ENCODE measurements at places on chromosomes 3 and 15.
A peak's percentile ranks its signal among the peaks of the same experiment; 100 is the strongest.

GRCh38 chr3:126934991-126935390 is 47.9 kb upstream of the PLXNA1 start:
- no peak for DNase-seq

DNA sequence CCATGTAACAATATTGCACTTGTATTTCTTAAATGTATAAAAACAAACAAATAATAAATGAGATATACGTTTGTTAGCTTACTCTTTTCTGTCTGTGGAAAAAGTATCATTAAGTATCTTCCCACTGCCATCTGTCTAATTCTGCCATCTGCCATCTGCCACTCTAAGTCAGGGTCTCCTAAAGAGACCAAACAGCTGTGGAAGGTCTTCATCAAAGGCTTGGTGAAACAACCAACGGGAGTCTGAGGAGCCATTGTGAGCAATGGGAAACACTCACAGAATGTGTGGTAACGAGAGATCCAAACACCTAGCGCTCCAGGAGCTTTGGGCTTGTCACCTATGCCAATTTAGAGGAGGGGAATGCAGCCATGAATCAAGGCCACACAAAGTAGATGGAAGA is 28.7 kb upstream of the PFN2 start:
- no peak for DNase-seq

DNA sequence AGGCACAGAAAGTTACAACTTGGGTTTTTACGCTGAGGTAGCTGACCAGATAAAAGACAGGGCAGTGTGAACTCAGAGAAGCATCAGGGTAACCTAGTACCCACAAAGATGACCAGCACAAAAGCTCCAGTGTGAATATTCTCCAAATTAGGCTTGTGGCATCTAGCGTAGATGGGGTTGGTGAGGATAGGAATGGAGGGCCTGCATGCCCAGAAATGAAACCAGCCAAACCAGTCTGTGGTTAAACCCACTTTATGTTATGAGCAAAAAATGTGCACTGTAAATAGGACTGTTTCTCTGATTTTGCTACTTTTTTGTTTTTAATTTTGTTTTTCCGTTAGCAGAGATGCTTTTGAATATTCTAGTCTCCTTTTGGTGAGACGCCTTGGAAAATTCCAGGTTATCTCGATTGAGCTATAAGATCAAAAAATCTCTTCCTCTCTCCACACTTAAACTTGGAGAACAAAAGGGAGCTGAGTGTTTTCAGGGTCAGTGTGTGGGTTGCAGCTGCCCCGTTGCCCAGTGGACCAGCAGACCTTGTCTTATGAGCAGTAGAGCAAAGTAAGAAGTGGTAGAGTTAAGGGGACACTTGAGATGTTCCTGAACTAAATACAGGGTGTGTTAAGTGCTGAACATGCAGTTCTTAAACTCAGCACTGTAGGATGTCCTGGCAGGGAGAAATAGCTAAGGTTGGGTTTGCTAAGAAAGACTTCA is 132.9 kb downstream of the C3orf38 start:
- DNase-seq, result no peak

DNA sequence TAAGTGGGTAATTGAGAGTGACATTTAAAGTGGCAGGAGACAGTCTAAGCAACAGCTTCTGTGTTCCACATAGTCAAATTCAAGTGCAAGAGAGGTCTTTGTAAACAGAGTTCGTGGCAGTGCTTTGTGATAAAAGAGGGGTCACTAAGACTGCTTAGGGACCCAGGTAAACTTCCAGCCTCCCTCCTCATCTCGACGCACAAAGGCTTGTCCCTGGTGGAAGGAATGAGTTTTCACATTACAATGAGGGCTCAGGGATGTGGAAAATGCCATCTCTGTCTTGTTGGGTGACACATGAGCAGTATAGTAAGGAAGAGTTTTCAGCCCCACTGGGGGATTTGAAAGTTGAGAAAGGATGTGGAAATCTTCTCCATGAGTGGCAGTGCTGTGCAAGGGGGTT is 7.3 kb downstream of the GMNC start:
- DNase-seq, result no peak

DNA sequence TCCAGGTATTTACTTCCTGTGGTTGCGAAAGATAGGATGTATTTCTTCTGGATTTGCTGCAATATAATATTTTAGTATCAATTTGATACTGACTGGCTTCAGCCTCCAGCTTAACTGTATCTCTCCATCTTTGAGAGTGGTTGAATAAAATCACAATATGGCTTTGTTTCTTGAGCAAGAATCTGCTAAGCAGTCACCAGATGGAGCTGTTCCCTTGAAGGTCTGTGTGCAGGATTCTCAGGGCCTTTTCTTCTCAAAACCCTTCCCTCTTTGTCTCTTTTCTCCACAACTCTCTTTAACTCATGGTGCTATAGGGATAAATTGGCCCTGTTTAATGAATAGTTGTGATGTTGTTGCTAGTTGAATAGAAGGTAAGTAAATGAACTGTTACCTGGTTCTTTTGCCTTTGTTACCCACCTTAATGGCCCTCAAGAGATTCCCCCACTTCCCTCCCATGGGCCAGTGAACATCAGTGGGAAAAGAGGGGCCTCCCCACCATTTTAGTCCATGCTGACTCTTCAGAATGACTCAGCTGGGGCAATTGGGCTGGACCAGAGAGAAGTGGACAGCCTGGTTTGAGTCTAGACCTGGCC is 34.8 kb upstream of the RAB6B start:
- no peak for DNase-seq

DNA sequence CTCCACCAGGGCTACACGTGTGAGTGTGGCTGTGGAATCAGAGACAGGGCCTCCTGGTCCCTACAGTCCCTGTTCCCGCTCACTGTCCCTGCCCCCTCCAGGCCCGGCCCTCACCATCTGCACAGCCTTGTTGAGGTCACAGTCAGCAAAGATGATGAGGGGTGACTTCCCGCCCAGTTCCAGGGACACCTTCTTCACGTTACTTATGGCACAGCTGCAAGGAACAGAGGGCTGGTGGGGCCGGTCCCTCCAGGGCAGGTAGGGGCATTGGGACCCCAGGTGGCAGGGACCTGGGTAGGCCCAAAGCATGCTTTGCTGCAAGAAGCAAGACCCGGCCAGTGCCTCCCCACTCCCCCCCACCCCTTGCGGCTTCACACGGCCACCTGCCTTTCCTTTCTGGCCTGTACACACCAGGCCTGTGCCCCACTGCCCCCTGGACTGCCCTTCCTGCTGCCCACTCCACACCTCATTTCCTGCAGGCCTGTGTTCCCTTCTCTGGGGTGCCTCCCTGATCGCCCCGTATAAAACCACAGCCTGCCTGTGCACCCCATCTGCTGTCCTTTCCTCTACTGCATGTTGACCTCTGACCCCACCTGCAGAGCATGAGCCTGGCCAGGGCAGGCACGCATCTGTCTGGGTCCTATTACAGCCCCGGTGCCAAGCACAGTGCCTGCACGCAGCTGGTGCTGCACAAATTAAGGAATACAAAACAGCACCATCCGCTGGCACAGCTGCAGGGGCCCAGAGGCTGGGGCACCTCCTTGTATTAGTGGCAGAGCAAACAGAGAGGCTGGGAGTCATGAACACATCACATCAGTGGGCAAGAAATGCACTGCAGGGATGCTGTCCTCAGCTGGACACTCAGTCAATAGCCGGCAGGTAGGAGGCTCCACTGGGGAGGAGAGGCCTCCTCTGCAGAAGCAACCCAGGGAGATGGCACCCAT is 30.8 kb upstream of the SLC41A3 start:
- DNase-seq, result peak; percentile 49

DNA sequence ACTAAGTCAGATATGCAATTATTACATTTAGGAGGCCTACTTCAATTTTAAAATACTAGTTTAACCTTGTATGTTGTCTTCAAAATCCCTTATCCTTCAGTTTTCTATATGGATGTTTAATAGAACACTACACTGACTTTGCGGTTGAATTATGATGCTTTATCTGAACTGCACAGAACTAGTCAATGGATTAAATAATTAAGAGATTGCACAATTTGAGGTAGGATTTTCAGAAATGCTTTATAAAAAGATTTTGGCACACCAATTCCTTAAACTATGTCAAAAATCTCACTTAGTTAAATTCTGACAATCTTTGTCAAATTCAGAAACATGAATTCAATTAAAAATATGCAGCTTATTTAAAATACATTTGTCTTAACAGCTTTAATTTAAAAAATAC is 28.1 kb downstream of the ATOSA start:
- no peak for DNase-seq

DNA sequence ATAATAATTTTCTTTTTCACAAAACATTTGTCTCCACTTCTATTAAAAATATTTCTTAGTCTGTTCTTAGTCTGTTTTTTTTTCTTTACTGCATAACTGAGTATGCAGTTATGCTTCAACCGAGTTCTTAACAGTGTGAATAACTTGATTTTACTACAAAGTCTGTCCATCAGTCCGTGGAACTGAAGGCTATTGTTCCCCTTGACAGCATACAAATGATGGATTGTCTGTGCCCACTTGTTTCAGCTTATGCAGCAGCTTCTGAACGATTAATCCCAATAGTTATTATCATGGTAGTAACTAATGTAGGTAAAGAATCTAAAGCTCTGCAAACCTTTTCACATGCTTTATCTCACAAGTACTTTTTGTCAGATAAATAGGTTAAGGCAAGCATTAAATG is 150.7 kb downstream of the SSR3 start:
- DNase-seq, result no peak

DNA sequence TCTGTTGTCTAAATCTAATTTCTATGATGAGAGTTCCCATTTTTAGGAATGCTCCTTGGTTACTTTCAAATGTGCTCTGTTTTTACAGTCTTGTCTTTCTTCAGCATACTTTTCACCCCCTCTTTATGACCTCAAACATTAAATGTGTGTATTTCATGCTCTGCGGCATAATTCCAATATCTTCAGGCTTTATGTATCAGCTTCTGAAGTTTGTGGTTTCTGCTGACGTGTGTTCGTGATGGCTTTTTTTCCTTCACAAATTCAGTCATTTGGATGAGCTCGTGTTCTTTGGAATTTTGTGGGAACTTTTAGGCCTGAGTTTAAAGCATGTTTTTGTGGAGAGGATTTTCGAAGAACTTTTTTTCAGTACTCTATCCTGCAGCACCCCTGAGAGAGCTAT is 97.7 kb upstream of the CHRNA7 start:
- no peak for DNase-seq

GRCh38 chr3:64158334-64158733 is 66.9 kb downstream of the PRICKLE2 start:
- DNase-seq, result no peak

DNA sequence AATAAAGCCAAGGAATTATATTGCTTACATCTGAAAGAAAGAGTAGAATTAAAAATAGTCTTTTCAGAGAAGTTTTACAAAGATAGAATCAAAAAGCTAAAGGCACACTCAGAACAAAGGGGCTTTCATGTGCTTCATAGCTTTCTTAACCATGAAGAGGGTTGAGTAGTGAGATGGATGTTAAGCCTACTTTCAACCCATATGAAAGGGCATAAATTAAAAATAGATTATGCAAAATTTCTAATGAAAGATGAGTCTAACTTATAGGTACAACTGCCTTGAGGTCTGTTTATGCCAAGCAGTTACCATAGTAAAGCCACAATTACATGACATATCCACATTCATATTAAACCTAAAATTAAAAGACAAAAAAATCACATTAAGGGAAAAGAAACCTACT is 223.3 kb upstream of the ARHGEF26 start:
- no peak for DNase-seq

DNA sequence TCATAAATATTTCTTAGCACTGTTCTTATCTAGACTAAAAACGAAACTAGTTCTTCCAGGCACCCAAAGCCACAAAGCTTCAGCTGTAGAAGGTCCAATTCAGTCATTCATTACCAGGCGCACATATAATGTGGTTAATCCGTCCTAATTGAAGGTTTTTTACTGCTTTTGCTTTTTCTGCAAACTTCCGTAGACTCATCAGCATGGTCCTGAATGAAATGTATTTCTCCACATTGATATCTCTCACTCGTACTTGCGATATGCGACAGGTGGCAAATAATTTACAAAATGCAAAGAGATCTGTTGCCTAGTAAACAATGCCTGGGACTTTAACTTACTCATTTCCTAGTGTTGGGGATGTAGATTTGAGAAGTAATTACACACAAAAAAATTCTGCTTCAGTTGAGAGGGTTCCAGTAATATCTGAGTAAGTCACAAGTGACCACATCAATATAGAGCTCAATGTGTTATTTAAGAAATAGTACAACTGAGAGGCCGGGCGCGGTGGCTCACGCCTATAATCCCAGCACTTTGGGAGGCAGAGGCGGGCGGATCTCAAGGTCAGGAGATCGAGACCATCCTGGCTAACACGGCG is 75.0 kb upstream of the MBNL1 start:
- DNase-seq, result no peak

- no peak for DNase-seq
Observed at GRCh38 chr15:37361621-37362020, 261.3 kb upstream of the MEIS2 start.

GRCh38 chr3:65030847-65031463 is 343.2 kb upstream of the ADAMTS9 start:
- no peak for DNase-seq

GRCh38 chr15:63322541-63322940 is 45.1 kb downstream of the APH1B start:
- no peak for DNase-seq

Measured in activated naive CD4-positive, alpha-beta T cell treated with anti-CD3 and anti-CD28 coated beads, Interleukin-2, amount 50 U/mL, for 72 hours (primary cell).